ENCODE measurements at places on chromosomes 11 and 22. TPM values are rescaled to one million over a fixed set of nuclear protein-coding genes. Genes with fewer than 3 reads are reported as not detected.

Gene PDGFD
- 0.17 TPM for polyA plus RNA-seq

Gene RCOR2
- not detected for polyA plus RNA-seq

Gene TRIM48
- not detected for polyA plus RNA-seq

Gene VWA5A
- not detected for polyA plus RNA-seq

Gene CYTH4
- 74.9 TPM for polyA plus RNA-seq

Gene SEPTIN3
- not detected for polyA plus RNA-seq

Gene APOBEC3H
- not detected for polyA plus RNA-seq

Gene TBX10
- polyA plus RNA-seq, result not detected

Gene GAL
- polyA plus RNA-seq, result not detected

Gene SCUBE1
- polyA plus RNA-seq, result not detected

Gene AKIP1
- polyA plus RNA-seq, result 8.7 TPM

Gene PKP3
- polyA plus RNA-seq, result 0.09 TPM

Gene RFPL1
- not detected for polyA plus RNA-seq

Gene GNAZ
- 2.8 TPM for polyA plus RNA-seq

Gene RIBC2
- 0.20 TPM for polyA plus RNA-seq

Gene OR8D4
- not detected for polyA plus RNA-seq

Gene CD3G
- polyA plus RNA-seq, result 0.29 TPM

Gene MMP12
- polyA plus RNA-seq, result not detected

Gene WNT11
- not detected for polyA plus RNA-seq

Gene TRPM5
- polyA plus RNA-seq, result not detected

Gene SYT13
- polyA plus RNA-seq, result not detected

Gene ME3
- polyA plus RNA-seq, result not detected

Gene CFAP300
- polyA plus RNA-seq, result not detected

Gene ABCG4
- polyA plus RNA-seq, result not detected

Gene TAF10
- 280 TPM for polyA plus RNA-seq

Gene NARS2
- polyA plus RNA-seq, result 16.1 TPM

Gene HIC2
- polyA plus RNA-seq, result 0.71 TPM

Gene MS4A4E
- polyA plus RNA-seq, result not detected

Gene A4GALT
- polyA plus RNA-seq, result 0.73 TPM

Gene PDGFB
- not detected for polyA plus RNA-seq

Gene DCDC1
- not detected for polyA plus RNA-seq

Gene SLC43A3
- polyA plus RNA-seq, result 14.5 TPM

Gene TPCN2
- polyA plus RNA-seq, result 12.5 TPM

Gene ANO1
- not detected for polyA plus RNA-seq

Gene TMPRSS4
- not detected for polyA plus RNA-seq

Gene CCDC89
- not detected for polyA plus RNA-seq

Gene KDM4D
- polyA plus RNA-seq, result 3.8 TPM

Gene LRRN4CL
- polyA plus RNA-seq, result not detected

Gene TRIM51
- not detected for polyA plus RNA-seq

Gene OR10G6
- not detected for polyA plus RNA-seq

Gene RNF169
- polyA plus RNA-seq, result 1.8 TPM

Gene UEVLD
- polyA plus RNA-seq, result 8.8 TPM

Gene C22orf15
- 0.13 TPM for polyA plus RNA-seq

Gene CARD10
- polyA plus RNA-seq, result not detected

Gene SLCO2B1
- polyA plus RNA-seq, result not detected

Gene CENPM
- polyA plus RNA-seq, result 70.9 TPM

Gene TNRC6B
- 99.4 TPM for polyA plus RNA-seq

Gene MIAT
- polyA plus RNA-seq, result 0.04 TPM

Gene SLC17A6
- polyA plus RNA-seq, result not detected

Gene SCO2
- polyA plus RNA-seq, result 6.2 TPM

Gene APOBEC3B
- polyA plus RNA-seq, result 0.44 TPM

Gene SMDT1
- 363 TPM for polyA plus RNA-seq

Gene MS4A12
- not detected for polyA plus RNA-seq

Gene MRPL40
- polyA plus RNA-seq, result 84.2 TPM

Gene MS4A4A
- not detected for polyA plus RNA-seq

Gene PLAAT4
- 31.7 TPM for polyA plus RNA-seq
